ENCODE measurements at places on chromosomes 1 and 21. TPM values are rescaled to one million over a fixed set of nuclear protein-coding genes. Genes with fewer than 3 reads are reported as not detected.

Gene CRABP2
- 106 TPM for polyA plus RNA-seq

GRCh38 chr1:168441745-168442144 is 102.1 kb downstream of the XCL2 start:
- no peak for DNase-seq

Gene LCE1B
- not detected for polyA plus RNA-seq

DNA sequence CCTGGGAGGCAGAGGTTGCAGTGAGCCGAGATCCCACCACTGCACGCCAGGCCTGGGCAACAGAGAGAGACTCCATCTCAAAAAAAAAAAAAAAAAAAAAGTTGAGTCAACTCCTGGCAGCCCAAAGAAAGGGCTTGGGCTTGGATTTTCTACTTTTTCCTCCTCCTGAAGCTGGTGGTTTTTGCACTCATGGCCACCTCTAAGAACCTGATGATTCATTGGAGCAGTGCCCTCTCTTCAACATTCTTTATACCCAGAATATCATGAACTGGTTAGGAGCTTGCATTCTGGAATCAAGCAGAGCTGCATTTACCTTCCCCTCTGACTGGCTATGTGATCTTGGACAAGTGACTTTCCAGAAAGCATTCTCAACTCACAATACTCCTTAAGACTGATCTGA is 3.5 kb upstream of the ACTA1 start:
- DNase-seq = no peak

DNA sequence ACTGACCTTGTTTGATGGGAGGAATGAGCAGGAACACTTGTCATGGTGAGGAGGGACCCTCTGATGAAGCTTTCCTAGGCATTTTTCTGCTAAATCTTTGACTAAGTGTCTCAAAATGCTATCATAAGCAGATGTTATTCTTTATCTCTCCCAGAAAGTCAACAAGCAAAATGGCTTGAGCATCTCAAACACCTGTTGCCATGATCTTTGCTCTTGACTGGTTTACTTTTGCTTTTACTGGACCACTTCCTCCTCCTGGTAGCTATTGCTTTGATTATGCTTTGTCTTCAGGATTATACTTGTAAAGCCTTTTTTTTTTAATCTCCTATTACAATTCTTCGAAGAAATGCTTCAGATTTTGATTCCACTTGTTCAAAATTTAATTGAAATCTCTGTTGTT is 157.4 kb downstream of the GPR52 start:
- DNase-seq = no peak

Measured in right renal pelvis (tissue), 4 donors.